CD14-positive monocyte (primary cell): ENCODE measurements at places on chromosomes 7 and 10.

GRCh38 chr7:24754906-24755506 lies 2.3 kb downstream of the GSDME start:
- peaks cover 37% of the 10 kb centered on the region for H3K4me1 ChIP-seq
- H3K27me3 ChIP-seq: peaks cover 44% of the 10 kb centered on the region
- no peak overlapping the region for H3K27ac ChIP-seq

DNA sequence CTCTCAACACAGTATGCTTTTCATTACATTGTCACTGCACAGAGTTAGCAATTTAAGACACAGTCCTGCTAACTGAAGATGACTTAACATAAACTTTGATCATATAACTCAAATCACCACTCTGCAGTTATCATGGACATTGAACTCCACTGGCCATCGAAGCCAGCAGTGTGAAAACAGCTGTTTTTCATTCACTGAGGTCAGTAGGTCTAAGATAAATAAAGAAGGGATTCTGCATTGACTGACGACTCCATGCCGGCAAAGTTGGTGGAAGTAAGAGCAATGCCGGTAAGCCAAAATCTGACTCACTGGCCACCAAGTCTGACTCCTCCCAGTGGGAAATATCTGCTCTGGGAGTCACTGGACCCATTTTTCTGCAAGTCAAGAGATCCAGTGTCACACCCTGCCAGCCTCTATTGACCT lies 449.9 kb upstream of the ANKRD30A start:
- no peaks in the 10 kb centered on the region for H3K4me1 ChIP-seq
- no peak overlapping the region for H3K27ac ChIP-seq
- no peak for DNase-seq
- no peaks in the 10 kb centered on the region for H3K36me3 ChIP-seq

DNA sequence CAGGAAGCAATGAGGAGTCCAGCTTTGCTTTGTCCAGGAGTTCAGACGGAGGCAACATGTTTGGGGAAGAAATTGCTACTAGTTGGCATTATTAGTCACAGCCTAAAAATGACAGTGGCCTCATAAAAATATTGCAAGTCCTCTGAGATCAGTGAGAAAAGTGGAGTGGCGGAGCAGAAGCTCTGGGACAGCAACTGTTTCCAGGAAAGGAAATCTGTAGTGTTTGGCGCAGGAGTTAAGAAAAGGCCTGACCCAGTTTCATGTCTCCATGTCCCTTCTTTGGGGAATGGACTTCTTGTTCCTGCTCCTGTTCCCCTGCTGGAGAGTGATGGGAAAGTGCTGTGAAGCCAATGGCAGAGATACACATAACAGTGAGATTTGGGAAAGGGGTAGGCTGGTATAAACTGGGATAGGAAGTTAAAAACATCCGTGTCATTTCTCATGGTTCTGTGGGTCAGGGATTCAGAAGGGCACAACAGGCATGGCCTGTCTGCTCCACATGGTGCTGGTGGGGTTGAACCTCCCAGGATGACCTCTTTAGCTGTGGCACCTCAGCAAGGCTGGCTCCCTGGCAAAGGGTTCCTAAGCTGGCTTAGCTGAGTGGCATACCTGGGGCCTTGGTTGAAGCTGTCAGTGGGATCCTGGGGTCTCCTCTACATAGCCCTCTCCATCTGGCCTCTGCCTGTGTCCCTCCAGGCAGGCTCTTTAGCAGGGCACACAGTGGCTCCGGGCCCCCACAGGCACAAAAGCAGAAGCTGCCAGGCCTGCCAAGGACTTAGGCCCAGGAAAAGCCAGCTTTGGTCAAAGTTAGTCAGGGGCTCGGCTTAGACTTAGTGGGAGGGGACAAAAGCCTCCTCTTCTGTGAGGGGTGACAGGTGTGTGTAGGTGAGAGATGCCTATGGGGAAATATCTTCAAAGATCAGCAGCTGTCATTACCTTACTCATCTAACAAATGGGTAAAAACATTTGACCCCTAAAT lies 77.7 kb downstream of the WDFY4 start:
- H3K4me1 ChIP-seq: peaks cover 22% of the 10 kb centered on the region
- H3K36me3 ChIP-seq: peaks cover 49% of the 10 kb centered on the region
- no peak overlapping the region for H3K4me3 ChIP-seq
- H3K27ac ChIP-seq: no peak overlapping the region

DNA sequence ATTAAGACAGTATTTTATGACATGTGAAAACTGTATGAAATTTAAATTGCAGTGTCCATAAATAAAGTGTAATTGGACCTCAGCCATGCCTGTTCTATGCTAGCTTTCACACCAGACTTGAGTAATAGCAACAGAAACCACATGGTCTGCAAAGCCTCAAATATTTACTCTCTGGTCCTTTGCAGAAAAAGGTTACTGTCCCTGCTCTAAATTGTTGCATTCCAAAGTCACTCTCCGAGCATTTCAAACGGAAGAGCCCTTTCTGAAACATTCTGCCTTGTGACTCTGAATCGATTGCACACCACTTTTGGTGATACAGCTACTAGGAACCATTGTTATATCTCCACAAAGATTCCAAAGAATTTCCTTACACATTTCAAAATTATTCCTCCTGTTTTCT lies 81.0 kb upstream of the STK17A start:
- no peak for DNase-seq
- no peaks in the 10 kb centered on the region for H3K27me3 ChIP-seq
- H3K4me3 ChIP-seq: no peak overlapping the region

DNA sequence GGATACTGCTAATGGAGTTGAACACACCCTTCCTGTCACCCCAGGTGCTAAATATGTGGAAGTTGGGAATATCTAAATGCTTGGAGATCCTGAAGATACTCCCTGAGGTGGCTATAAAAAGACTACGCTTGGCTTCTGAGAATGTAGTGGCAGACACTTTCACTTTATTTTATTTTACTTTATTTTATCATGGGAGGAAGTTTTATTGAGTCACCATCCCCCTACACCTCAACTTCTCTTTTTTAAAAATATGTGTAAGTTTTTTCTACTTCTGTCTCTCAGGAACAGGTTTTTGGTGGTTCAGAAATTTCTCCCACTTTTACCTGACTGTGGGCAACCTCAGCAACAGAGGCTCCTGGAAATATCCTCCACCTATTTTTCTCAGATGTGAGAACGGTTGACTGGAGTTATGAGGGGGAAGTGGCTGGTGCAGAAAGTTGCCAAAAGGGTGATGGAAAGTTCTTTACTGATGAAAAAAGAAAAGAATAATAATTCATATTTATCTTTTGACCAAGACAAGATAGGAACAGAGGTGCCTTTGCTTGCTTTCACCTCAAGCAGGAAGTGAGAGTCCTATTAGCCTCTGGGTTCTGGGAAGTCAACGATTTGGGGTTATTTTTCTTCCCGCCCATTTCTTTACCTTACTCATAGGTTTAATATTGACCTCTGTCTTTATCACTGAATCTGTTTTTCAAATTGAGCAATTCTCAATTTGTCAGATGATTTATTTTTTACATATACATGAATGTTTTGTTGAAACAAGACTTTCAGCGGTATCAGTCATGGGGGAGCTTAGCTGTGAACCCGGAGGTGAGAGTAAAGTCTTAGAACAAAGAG lies 103.6 kb downstream of the AHR start:
- no peak overlapping the region for H3K27ac ChIP-seq
- peaks cover 64% of the 10 kb centered on the region for H3K4me1 ChIP-seq
- no peaks in the 10 kb centered on the region for H3K27me3 ChIP-seq
- H3K36me3 ChIP-seq: no peaks in the 10 kb centered on the region

GRCh38 chr7:25968205-25968993 lies 183.6 kb upstream of the NFE2L3 start:
- peaks cover 32% of the 10 kb centered on the region for H3K27me3 ChIP-seq
- H3K4me1 ChIP-seq: no peaks in the 10 kb centered on the region
- no peaks in the 10 kb centered on the region for H3K36me3 ChIP-seq
- no peak overlapping the region for H3K27ac ChIP-seq
- H3K4me3 ChIP-seq: no peak overlapping the region

DNA sequence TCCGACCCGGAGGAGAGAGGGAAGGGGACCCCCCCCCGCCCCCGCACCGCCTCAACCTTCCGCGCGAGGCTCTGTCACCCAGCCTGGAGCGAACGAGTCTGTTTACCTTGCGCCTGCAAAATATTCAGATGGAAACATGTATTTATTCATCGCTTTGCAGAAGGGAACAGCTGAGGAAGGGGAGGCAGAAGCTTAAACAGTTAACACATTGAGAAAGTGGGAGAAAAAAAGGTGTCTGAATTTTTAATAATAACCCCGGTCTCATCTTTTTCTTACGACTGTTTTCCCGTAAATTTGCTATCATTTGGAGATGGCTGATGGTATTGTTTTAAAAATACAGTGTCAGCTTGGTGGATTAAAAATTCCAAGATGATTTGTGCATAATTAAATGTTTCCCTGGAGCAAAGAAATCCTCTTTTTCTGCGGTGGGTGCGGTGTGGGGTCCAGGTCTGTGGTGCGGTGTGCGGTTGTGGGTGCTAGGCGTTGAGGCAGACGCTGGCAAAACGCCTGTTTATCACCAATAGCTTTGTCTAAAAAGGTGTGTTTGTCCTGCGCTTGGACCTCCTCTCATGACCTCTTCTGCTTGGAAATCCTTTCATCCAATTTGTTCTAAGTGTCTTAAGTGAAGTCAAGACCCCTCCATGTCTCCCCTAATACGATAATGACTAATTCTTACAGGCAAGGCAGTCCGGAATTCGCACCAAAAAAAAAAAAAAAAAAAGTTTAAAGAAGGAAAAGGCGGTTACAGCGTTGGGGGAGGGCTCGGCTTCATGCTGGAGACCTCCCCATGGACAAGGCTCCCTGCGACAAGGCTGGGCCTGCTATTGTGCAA lies 1.6 kb downstream of the UNCX start:
- no peak for DNase-seq
- no peak overlapping the region for H3K4me3 ChIP-seq
- no peaks in the 10 kb centered on the region for H3K4me1 ChIP-seq
- no peaks in the 10 kb centered on the region for H3K36me3 ChIP-seq
- no peak overlapping the region for H3K27ac ChIP-seq

- H3K27ac ChIP-seq: no peak overlapping the region
- peaks cover 26% of the 10 kb centered on the region for H3K4me1 ChIP-seq
- no peaks in the 10 kb centered on the region for H3K36me3 ChIP-seq
- H3K4me3 ChIP-seq: no peak overlapping the region
Observed at GRCh38 chr7:21580073-21580521, 37.3 kb downstream of the DNAH11 start.

GRCh38 chr10:4373098-4373497 lies 452.9 kb upstream of the AKR1E2 start:
- DNase-seq: no peak
- H3K27ac ChIP-seq: no peak overlapping the region
- no peaks in the 10 kb centered on the region for H3K36me3 ChIP-seq
- no peak overlapping the region for H3K4me3 ChIP-seq
- H3K27me3 ChIP-seq: no peaks in the 10 kb centered on the region

- H3K27me3 ChIP-seq: no peaks in the 10 kb centered on the region
- H3K4me1 ChIP-seq: no peaks in the 10 kb centered on the region
- H3K36me3 ChIP-seq: no peaks in the 10 kb centered on the region
- H3K27ac ChIP-seq: no peak overlapping the region
Observed at GRCh38 chr10:108166401-108166800, 1001.9 kb upstream of the SORCS1 start.

DNA sequence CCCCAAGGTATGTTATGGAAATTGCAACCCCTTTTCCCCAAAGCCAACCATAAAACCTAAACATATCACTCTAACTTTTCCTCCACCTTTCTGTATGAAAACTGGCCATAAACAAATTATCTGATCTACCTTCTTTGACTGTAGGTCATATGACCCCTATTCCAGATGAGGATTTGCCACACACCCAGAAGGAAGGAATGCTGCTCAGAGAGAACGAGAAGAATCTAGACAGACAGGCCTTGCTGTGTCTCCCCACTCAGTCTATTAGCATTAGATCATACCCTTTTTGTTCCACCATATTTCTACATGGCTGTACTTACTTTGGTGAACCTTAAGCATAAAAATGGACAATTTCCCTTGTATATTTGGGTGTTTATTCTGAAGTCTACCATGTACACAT lies 113.0 kb upstream of the PHYHIPL start:
- H3K27ac ChIP-seq: no peak overlapping the region
- H3K4me1 ChIP-seq: no peaks in the 10 kb centered on the region
- no peaks in the 10 kb centered on the region for H3K27me3 ChIP-seq
- no peak overlapping the region for H3K4me3 ChIP-seq

GRCh38 chr7:80731281-80731680 lies 92.8 kb downstream of the CD36 start:
- H3K27me3 ChIP-seq: no peaks in the 10 kb centered on the region
- H3K4me3 ChIP-seq: no peak overlapping the region
- peaks cover 10% of the 10 kb centered on the region for H3K4me1 ChIP-seq
- DNase-seq: peak; percentile 29
- H3K36me3 ChIP-seq: no peaks in the 10 kb centered on the region

DNA sequence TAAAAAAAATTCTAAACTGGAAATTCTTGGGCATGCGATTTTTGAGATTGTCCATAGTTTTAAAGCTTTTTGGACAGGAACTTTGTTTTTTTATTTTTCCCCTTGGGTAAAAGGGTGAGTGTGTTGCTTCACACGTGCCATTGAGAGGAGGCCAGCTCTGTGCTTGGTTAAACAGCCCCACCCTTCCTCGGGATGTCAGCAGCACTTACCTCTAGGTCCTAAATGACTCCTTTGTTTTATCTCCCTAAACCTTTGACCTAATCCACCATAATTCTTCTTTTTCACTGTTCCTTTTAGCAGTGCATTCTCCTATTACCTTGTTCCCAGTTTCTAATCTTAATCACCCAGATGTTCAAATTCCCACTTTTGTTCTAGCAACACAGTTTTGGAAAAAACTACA lies 83.5 kb downstream of the SEMA3D start:
- H3K4me3 ChIP-seq: no peak overlapping the region
- no peaks in the 10 kb centered on the region for H3K27me3 ChIP-seq
- H3K27ac ChIP-seq: no peak overlapping the region

DNA sequence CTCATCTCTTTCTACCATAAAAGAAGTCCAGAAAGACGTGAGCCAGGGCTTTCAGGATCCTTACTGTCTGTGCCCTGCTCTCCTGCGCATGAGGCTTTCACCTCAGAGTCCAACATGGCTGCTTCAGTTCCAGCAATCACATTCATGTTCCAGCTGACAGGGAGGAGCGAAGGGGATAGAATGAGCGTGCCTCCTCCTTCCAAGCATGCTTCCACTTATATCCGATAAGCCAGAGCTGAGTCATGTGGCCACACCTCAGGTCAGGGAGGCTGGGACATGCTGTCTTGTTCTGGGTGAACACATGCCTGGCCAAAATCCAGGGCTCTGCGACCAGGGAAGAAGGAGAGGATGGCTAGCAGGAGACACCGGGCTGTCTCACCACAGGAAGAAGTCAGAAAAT lies 248.2 kb downstream of the SKAP2 start:
- no peaks in the 10 kb centered on the region for H3K36me3 ChIP-seq
- no peak overlapping the region for H3K27ac ChIP-seq
- H3K4me3 ChIP-seq: no peak overlapping the region

DNA sequence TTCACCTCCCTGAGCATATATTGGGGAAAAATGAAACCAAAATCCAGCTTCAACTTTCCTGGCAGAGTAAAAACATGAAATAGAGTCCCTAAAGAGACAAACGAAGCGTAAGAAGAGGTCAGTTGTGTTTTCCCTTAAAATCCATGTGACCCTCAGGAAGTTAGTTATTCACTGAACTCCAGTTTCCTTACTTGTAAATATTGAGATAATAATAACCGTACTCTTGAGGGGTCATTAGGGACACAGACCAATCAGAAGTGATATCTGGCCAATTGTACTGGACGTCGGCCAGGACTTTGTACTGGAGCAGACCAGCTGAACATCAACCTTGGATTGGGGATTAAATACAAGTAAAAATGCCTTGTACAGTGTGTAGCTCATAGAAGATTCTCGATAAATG lies 167.0 kb downstream of the GATA3 start:
- no peaks in the 10 kb centered on the region for H3K36me3 ChIP-seq
- no peaks in the 10 kb centered on the region for H3K27me3 ChIP-seq
- no peak overlapping the region for H3K27ac ChIP-seq
- no peak overlapping the region for H3K4me3 ChIP-seq
- DNase-seq: no peak

GRCh38 chr10:102401735-102402511 lies 6.4 kb downstream of the NFKB2 start:
- no peak overlapping the region for H3K27ac ChIP-seq
- H3K36me3 ChIP-seq: peaks cover 45% of the 10 kb centered on the region
- H3K4me1 ChIP-seq: peaks cover 29% of the 10 kb centered on the region
- H3K4me3 ChIP-seq: no peak overlapping the region
- no peaks in the 10 kb centered on the region for H3K27me3 ChIP-seq
